ENCODE measurements at places on chromosomes 7 and 10.

- DNase-seq: no peak
These were observed 99.2 kb upstream of the KDM7A start for GRCh38 chr7:140276001-140276400.

- DNase-seq: no peak
These were observed 282.7 kb downstream of the WDR11 start for GRCh38 chr10:121133901-121134300.

- DNase-seq: no peak
These were observed 34.0 kb downstream of the LRMDA start for GRCh38 chr10:75465450-75465827.

DNA sequence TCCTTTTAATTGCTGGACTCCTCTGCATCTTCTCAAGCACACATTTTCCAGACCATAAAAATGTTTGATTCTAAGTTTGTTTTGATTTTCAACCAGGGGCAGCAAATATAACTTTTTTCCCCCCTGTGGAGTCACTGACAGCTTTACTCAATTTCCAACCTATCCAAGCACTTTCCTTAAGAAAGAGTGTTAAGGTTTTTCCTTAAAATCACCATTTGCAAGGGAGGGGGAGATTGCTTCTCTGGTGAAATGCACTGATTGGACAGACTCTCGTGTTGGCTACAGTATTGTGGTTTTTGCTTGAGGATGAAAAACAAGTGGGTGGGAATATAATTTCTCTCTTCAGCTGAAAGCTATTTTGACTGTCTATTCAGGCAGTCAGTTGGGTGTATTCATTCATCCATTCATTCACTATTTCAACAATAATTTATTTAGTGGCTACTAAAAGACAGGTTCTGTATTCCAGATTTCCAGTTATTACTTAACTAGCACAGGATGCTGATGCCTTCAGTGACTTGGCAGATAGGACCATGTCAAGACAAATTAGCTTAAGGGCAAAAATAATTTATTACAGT is 146.3 kb downstream of the BAMBI start:
- DNase-seq: no peak

GRCh38 chr10:99732033-99732842 is at the start of the genes COX15 and CUTC:
Gene COX15 (minus strand): TSS chr10:99732127. CDS start chr10:99732049, 78 bp downstream.
Gene CUTC (plus strand): TSS chr10:99732234. CDS start chr10:99732349, 115 bp downstream.
- DNase-seq: peak; percentile 93

DNA sequence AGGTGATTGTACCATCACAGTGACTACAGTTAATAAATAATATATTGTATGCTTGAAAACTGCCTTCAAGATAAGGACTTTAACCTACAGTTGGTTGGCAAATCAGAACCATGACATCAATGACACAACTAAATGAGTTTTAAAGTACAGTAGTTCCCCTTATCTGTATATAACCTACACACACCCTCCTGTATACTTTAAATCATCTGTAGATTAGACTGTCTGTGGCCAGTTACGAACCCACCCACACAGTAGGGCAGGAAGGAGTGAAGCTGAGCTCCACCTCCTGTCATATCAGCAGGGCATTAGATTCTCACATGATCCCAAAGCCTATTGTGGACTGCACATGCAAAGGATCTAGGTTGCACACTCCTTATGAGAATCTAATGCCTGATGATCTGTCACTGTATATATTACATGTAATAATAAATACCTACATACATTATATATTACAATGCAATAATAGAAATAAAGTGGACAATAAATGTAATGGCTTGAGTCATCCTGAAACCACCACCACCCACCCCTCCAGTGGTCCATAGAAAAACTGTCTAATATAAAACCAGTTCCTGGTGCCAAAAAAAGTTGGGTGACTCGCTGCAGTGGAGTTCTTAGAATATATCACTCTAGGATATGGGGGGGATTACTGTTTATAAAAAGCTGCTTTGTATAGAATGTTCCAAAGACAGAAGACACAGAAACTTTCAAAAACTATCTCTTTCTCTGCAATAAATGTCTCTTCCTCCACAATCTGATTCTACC is 5.6 kb downstream of the TPK1 start:
- DNase-seq: no peak

DNA sequence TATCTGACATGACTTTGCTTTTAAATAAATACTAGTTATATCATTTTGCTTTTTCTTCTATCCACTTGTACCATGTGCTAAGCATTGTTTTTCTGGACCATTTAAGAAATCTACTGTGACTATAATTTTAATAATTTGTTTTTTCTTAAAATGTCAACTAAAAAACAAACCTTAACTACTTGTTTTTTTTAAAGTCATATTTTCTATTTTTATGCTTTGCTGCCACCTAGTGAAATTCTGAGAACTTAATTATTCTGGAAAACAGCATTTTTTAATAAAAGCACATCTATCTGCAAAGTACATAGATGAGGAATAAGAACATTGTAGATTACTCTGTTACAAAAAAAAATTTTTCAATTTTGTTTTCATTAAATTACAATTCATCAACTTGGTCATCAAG is 47.4 kb downstream of the ORC5 start:
- no peak for DNase-seq

DNA sequence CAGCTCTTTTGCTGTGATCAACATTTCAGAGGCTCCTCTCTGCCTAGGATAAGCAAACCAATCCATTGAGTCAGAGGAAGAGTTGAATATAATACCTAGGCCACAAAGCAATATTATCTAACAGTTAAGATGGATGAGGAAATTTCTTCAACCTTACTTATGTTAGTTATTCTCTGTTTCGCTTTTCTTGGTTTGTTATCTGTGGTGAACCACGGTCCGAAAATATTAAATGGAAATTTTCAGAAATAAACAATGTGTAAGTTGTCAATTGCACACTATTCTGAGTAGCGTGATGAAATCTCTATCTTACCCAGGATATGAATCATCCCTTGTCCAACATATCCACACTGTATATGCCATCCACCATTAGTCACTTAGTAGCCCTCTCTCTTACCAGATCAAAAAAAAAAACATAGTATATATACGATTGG is 1.5 kb upstream of the HTR7 start:
- DNase-seq: no peak

DNA sequence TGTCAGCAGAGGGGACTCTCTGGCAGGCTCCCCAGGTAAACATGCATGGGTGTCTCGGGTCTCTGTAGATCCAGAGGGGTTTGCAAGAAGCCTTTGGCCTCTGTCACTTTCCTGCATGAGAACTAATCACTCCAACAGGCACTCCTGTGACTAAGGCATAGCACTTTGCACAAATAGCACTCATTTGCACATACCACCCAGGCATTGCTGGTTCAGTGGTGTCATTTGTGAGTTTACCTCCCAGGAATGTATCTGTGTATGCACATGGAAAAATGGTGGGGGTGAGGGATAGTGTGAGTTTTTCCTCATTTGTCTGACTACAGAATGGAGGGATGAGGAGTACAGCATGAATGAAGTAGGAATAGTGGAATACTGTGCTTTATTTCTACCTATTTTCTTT is 39.5 kb downstream of the CNNM1 start:
- DNase-seq: no peak

GRCh38 chr10:28190196-28190595 is 112.7 kb downstream of the MPP7 start:
- no peak for DNase-seq

- no peak for DNase-seq
These were observed 740.5 kb downstream of the REEP3 start for GRCh38 chr10:64261676-64262075.

DNA sequence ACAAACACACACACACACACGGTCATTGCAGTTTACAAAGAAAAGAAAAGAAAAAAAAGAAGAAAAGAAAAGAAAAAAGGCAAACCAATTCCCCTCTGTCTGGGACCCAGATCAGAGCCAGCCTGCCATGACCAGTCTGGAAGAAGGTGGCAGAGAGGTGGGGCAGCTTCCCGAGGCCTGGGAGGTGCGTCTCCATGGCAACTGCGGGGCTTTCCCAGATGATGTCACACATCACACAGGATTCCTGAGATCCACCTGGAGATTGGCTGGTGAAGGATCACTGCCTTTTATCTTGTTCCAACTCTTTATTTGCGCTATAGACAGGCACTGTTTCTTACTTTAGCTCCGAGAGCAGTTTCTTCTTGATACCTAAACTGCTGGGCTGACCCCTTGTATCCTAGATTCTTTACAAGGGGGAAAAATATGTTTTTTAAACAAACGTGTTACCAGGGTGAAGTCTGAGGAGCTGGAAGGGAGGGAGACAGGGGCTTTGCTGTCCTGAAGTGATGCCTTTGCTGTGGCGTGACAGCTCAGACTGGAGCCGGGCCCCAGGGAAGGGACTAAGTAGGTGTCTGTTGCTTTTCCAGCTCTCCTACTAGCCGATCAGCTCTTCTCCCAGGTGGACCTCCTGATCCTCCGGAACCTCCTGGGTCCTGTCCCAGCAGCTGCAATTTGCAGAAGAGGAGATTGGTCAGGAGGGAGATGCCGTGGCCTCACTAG is 298.5 kb downstream of the KLF6 start:
- DNase-seq: no peak

DNA sequence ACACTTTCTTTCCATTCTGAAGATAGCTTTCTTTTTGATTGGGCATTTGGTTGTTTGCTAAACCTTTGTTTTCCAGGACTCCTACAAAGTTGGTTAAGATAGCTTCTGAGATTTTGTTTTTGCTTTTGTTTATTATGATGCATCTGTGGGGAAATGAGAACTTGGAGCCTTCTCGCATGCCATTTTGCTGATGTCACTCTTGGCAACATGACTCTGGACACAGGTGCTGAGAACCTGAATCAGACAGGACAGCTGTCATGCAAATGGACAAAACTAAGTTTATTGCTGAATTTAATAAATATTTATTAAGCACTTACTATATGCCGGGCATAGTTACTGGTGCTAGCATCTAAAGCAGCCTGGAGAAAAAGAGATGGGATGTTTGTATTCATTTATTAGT is 274.1 kb downstream of the ZEB1 start:
- DNase-seq: no peak

DNA sequence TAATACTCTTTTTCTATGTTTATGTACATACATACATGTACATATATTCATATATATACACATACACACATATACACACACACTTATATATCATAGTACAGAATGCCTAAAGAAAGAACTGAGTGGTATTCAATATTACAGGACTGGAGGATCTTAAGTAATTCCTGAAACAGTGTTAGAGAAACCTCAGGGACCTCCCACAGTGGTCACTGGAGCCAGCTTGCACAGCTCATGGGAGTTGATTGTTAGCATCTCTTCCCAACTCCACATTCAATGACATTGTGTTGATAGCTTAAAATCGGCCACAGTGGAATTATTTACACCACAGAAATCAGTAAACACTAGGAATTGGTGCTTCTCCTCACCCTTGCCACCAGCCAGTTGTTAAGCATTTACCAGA is 6.0 kb downstream of the LRRC17 start:
- no peak for DNase-seq

GRCh38 chr7:7565746-7566650 is 686 bp upstream of the MIOS start:
- DNase-seq: no peak

GRCh38 chr10:72802763-72803505 is 90.6 kb upstream of the OIT3 start:
- no peak for DNase-seq

GRCh38 chr10:54441275-54441674 is 359.8 kb downstream of the PCDH15 start:
- DNase-seq: no peak

Measured in stimulated activated CD4-positive, alpha-beta T cell treated with anti-CD3 and anti-CD28 coated beads, Interleukin-1b, Interleukin-23, amount 100 ng/mL, for 24 hours (primary cell).